ENCODE measurements at places on chromosomes 16 and 17. TPM values are rescaled to one million over a fixed set of nuclear protein-coding genes. Genes with fewer than 3 reads are reported as not detected.

Gene WSCD1
- total RNA-seq, result 0.45 TPM

Gene LDHD
- total RNA-seq, result 4.1 TPM

GRCh38 chr16:85617948-85618347 lies 4.8 kb downstream of the GSE1 start:
- H3K27me3 ChIP-seq, result no peaks in the 10 kb centered on the region
- peaks cover 32% of the 10 kb centered on the region for H3K36me3 ChIP-seq
- H3K4me1 ChIP-seq, result peaks cover 56% of the 10 kb centered on the region
- no peak overlapping the region for H3K27ac ChIP-seq
- no peak overlapping the region for H3K4me3 ChIP-seq

- no peak overlapping the region for H3K4me3 ChIP-seq
- DNase-seq, result no peak
- H3K27me3 ChIP-seq, result peaks cover 8% of the 10 kb centered on the region
- H3K4me1 ChIP-seq, result peaks cover 7% of the 10 kb centered on the region
Measured at GRCh38 chr16:72166151-72166550, 5.8 kb downstream of the PMFBP1 start.

DNA sequence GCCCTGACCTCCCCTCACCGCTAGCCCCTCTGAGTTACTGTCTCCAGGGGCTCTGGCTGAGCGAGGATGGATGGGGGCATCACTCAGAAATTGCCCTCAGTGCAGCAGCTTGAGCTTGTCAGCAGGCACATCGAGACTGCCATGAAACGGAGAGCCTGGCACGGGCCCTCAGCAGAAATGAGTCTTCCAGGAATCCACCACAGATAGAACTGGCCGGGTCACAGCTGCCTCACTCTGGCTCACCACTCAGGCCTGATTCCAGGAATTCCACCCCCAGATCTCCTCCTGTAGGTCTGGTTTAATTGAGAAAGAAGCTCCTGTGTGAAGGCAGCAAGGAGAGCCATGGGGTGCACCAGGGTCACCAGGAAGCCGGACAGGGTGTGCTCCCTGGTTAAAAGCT lies 85.5 kb downstream of the GSG1L start:
- no peak overlapping the region for H3K4me3 ChIP-seq
- no peaks in the 10 kb centered on the region for H3K4me1 ChIP-seq
- H3K36me3 ChIP-seq, result no peaks in the 10 kb centered on the region
- H3K27me3 ChIP-seq, result peaks cover 83% of the 10 kb centered on the region
- DNase-seq, result no peak

Data from Calu3 (cell line).